Brain (organoid and tissue), 16 donors: ENCODE measurements at places on chromosomes 6 and 20.

GRCh38 chr6:93389192-93389591 is 30.2 kb downstream of the EPHA7 start:
- no peak for DNase-seq

- no peak for DNase-seq
Measured at GRCh38 chr20:2867081-2867864, 6.0 kb upstream of the PTPRA start.

GRCh38 chr6:46583081-46583480 is 69.5 kb downstream of the CYP39A1 start:
- no peak for DNase-seq

GRCh38 chr6:152068622-152069261 is 261.3 kb downstream of the ESR1 start:
- peak; percentile 27 for DNase-seq

DNA sequence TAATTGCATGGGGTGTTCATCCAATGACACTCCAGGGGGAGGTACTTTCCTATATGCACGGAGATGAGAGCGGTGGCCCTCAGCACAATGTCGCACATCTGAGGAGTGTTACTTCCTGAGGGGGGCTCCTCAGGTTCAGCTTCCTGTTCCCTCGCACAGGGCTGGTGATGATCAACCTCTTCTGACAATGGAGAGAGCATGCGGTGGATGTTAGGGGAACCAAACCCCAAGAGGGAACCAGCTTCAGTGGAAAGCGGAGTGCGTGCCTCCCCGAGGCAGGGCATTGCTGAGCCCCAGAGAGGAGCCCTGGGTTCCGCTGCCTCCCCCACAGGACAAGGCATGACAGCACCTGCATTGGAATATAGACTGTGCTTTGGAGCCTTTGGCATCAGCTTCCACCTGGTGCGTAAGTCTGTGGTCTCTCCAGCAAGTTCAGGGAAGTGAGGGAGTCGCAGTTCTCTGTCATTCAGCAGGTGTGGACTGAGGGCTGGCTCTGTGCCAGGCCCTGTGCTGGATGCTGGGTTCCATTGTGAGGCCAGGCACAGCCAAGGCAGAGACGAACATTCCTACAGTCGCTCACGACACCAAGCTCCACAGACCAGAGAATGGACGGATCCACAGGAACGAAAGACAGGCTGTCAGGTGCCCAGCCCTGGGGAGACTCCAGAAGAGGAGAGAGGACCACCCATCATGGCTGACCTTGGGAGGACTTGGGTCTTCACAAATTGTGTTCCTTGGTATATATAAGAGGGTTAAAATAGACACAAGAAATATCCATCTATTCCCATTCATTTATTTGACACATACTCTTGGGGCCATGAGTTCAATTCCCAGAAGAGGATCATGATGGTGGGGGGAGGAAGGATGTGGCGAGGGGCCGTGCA is 3.9 kb upstream of the ZNF831 start:
- no peak for DNase-seq

- DNase-seq = no peak
Measured at GRCh38 chr6:13653296-13653695, 38.2 kb downstream of the NOL7 start.
